ENCODE measurements at places on chromosomes 2 and 18. TPM values are rescaled to one million over a fixed set of nuclear protein-coding genes. Genes with fewer than 3 reads are reported as not detected.

SPP2 gene
- total RNA-seq: not detected

ANKRD30B gene
- 2.7 TPM for total RNA-seq

SOX11 gene
- not detected for total RNA-seq

ANO7 gene
- total RNA-seq: 1.1 TPM

RASGRP3 gene
- 5.9 TPM for total RNA-seq

NAPG gene
- 44.6 TPM for total RNA-seq

MAPK4 gene
- not detected for total RNA-seq
